Activated naive CD4-positive, alpha-beta T cell (primary cell): ENCODE measurements at places on chromosomes 3 and 15.

- peak; percentile 78 for DNase-seq
Observed at GRCh38 chr3:56801662-56802377, at the start of gene ARHGEF3. ARHGEF3 (minus strand) TSS chr3:56801949; CDS start chr3:56801798, 151 bp downstream.

- DNase-seq = no peak
Observed at GRCh38 chr15:39947401-39948197, 13.7 kb downstream of the EIF2AK4 start.

DNA sequence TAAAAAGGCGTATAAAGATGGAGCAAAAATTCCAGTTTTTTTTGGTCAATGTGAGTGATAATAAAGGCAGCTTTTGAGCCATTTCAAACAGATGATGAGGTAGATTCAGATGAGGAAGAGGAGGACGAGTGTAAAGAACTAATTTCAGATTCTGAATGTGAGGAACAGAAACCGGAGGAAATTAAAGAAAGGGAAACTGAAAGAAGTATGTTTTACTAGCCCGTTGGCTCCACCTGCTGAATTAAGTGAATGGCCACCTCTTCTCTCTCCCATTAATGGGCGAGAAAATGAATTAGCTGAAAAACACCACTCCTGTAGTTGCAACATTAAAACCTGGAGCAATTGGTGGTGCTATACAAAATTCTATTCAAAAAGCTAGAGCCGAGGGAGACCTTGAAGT is 55.4 kb downstream of the CYP19A1 start:
- DNase-seq = no peak

GRCh38 chr3:72307438-72308115 is 522.6 kb upstream of the PROK2 start:
- DNase-seq = no peak

DNA sequence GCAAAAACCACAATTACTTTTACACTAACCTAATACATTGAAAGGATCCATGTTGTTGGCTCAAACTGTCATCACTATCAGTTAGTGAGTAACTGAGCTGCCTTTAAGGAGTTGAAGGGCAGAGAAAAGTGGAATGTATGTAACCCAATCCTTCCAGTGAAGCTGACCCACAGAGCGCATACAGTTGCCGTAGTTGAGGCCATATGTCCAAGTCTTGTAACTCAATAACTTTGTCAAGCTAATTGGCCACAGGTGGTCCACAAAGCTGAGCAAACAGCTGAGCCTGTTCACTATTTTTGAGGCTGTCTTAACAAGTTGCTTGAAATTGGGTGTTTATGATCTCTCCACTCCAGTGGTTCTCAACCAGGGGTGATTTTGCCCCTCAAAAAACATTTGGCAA is 169.0 kb upstream of the SLC24A5 start:
- DNase-seq = no peak

DNA sequence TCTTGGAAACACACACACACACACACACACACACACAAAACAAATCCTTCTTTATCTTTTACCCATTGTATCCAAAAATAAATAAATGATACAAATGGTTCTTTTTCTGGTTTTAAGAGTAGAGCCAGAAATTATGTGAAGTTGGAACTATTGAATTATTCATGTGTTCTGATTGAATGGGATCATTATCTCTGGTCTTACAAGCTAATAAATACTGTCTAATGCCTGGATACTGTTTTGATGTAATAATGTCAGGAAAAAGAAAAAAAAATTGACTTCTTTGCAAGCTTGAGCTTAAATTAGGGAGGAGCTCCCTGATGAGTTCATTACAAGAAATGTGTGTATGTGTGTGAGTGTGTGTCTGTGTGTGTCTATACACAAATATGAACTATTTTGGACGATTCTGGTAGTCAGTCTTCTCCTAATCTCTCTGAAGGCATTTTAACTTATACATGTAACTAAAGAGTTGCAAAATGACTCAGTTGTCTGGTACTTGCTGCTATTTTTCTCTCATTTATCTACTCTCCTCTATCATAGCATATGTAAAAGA is 507.2 kb upstream of the AGTR1 start:
- no peak for DNase-seq

DNA sequence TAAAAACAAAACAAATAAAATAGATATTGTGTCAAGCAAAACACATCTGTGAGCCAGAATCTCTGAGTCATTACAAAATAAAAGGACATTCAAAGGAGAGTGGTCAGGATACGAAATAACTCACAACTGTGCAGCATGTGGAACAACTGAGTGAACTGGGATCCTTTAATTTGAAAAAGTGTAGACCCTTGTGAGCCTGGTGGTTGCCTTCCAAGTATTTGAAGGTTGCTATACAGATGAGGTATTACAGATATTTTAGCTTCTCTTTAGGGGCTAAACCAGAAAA is 26.7 kb downstream of the KCNMB2 start:
- DNase-seq = no peak

- DNase-seq = no peak
Observed at GRCh38 chr3:123167686-123168085, 34.1 kb upstream of the SEC22A start.

GRCh38 chr3:75272691-75273090 is 391.4 kb upstream of the FRG2C start:
- DNase-seq = no peak

DNA sequence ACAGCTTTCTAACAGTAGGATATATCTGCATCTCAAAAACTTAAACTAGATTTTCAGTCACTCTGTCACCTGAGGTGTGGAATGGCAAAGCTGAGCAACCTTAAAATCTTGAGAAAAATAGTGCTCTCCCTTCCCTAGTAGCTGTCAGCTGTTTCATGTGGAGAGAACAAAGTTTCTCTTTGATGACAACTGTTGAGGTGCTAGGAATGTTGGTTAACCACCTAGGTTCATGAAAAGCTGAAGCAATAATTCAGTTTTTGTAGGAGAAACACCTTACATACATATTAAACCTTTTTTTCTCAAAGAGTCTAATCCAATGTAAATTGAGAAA is 40.8 kb downstream of the TCF12 start:
- no peak for DNase-seq

DNA sequence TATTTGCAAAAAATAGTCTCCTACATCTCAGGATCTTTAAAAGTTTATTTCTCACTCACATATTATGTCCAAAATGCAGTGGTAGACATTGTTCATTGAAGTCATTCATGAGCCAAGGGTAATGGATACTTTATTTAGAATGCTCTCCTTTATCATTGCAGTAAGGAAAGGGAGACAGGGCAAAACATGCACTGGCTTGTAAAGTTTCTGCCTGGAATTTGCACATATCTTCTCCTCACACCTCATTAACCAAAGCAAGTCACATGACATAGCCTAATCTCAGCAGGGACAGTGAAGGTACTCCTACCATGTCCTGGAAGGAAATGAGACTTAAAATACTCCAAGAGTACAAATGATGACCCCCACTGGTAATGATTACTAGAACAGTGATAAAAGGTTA is 333.7 kb upstream of the EPHA3 start:
- DNase-seq = no peak

DNA sequence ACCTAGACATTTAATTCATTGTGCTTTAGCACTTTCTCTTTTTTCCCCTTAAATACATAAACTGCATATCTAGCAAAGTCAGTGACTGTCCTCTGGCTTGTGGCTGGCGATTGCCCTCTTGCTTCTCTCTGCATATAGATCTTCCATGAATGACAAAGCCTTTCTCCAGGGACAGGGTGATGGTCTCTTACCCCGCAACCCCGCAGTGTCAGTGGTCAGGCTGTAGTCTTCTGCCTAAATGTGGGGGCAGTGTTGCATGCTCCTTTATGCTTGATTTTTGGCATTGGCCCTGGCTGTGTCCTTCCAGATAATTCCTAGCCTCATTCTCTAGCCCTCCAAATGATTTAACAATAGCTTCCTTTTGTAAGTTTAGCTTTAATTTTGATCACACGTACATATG is 407.8 kb downstream of the GABRB3 start:
- DNase-seq = no peak

DNA sequence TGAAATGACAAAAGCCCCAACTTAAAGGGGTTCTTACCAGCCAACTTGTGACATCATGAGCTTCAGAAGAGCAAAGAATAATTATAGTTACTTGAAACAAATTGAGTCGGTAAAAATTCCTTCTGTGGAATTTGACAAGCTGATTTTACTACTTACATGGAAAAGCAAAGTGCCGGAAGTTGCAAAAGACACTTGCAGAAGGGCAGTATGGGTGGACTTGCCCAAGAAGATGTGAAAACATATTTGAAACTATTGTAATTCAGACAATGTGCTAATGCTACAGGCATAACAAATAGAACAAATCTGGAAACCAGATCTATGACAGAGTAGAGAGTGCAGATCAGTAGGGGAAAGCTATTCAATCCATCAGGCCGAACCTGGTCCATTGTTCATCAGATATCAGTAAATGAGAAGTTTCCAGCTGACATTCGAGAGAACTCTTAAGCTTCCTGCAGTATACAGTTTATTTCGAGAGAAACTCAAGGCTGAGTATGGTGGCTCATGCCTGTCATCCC is 2.5 kb upstream of the KIF7 start:
- no peak for DNase-seq

GRCh38 chr15:39887832-39888231 is 32.2 kb downstream of the GPR176 start:
- no peak for DNase-seq

- DNase-seq = no peak
Observed at GRCh38 chr3:11538581-11538980, 105.1 kb downstream of the VGLL4 start.

GRCh38 chr3:70057426-70057825 is 57.9 kb downstream of the SAMMSON start:
- no peak for DNase-seq

DNA sequence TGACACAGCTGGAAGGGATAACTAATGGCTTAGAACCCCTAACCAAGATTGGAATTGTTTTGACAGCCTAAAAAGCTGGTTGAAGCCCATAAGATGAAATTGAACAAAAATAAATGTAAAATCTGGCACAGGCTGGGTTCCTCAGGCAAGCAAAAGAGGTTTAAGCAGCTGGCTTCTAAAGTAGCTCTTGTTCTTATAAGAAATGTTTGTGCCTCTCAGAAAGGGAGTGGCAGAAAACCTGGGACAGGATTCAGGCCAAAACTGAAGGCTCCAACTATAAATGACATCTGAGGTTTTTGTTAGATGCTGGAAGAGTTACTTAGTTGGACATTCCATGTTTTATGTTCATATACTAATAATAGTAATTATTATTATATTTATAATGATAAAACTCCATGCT is 378.3 kb downstream of the CNTN4 start:
- DNase-seq = no peak

DNA sequence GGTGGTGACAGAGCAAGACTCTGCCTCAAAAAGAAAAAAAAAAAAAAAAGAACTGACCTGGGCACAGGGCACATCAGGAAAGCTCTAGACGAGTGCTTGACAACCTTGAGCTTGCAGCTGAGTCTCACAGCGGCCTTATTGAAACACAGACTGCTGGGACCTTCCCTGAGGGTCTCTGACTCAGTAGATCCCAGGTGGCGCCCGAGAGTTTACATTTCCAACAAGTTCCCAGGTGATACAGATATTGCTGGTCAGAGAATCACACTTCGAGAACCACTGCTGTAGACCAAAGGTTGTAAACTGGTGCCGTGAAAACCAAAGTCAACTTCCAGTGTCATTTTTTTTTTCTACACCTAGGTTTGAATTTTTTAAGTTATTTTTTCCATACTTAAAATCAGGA is 573.2 kb upstream of the MDFIC2 start:
- DNase-seq = no peak

DNA sequence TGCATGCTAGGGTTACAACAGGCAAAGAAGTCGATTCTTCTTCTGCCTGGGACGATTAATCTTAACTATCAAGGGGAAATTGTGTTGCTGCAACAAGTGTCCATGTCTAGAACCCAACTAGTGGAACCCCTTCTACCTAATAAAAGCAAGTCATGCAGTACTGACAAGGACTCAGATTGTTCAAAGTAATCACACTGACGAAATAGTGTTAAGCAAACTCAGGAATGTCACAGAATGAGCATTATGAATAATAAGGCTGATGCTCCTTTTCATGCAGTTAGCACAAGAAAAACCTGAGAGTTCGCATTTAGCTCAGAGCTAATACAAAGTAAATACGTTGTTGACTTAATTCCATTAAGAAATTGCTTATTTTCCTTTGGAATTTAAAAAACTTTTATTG is 47.5 kb upstream of the TRIM42 start:
- DNase-seq = no peak

GRCh38 chr15:62895139-62895866 is 147.2 kb upstream of the TPM1 start:
- no peak for DNase-seq
